H4 (cell line): ENCODE measurements at places on chromosomes 5 and 9.

DNA sequence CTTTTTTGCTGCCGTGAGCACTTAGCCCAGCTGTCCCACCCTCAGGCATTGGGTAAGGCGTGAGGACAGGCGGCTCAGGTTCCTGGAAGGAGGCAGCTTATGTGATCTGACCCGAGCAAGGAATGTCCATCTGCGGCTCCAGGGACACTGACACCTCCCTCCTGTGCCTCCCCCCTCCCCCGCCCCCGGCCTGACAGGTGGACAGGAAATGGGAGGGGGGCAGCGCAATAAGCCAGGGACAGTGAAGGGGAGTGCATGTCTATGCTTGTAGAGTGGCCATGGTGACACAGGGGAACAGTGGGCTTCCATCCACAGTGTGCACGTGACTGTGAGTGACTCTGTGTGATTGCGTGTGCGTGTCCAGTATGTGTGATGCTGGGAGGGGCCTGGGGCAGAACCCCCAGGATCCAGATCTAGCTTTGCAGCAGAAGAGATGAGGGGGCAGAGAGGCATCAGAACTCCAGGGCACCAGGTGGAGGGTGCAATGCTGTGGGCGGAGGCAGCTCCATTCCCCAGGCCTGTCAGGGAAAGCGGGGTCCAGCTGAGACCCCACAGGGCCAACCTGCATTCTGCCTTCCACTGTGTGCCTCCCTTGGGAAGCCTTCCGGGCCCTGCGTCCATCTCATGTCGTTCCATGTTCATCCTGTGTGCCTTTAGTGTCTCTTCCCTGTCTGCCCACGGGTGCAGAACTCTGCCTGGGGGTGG is 30.5 kb downstream of the CNTFR start:
- DNase-seq: no peak

DNA sequence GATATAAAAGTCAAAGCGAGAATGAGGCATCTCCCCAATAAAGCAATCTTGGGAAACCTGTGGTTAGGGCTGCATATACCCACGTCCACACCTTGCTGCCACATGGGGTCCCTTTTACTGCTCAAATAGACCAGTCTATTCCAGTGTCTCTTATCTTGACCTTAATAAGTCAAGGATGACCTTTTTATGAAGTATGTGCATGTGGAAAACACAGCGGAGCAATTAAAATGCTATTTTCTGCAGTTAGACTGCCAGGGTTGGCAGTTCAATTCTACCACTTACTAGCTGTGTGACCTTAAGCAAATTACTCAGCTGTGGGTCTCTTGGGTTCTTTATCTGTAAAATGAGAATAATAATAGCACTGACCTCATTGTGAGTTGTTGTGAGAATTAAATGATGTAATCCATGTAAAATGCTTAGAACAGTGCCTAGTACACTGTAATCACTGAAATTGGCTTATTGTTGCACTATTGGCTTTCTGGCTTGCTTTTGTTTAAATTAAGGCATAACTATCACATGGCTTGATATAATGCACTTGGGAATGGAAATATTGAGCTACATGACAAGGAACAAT is 67.8 kb upstream of the HSPB3 start:
- DNase-seq: peak; percentile 35

DNA sequence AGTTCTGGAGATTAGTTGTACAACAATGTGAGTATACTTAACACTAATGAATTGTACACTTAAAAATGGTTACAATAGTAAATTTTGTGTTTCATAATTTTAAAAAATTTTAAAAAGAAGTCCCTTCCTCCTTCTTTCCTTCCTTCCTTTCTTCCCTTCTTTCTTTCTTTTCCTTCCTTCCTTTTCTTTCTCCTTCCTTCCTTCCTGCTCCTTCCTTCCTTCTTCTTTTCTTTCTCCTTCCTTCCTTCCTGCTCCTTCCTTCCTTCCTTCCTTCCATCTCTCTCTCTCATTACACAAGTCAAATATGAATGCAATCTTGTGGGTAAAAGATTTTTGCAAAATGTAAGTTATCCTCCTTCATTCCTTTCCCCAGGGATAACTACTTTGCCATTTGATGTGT is 97.1 kb upstream of the TBCA start:
- no peak for DNase-seq

DNA sequence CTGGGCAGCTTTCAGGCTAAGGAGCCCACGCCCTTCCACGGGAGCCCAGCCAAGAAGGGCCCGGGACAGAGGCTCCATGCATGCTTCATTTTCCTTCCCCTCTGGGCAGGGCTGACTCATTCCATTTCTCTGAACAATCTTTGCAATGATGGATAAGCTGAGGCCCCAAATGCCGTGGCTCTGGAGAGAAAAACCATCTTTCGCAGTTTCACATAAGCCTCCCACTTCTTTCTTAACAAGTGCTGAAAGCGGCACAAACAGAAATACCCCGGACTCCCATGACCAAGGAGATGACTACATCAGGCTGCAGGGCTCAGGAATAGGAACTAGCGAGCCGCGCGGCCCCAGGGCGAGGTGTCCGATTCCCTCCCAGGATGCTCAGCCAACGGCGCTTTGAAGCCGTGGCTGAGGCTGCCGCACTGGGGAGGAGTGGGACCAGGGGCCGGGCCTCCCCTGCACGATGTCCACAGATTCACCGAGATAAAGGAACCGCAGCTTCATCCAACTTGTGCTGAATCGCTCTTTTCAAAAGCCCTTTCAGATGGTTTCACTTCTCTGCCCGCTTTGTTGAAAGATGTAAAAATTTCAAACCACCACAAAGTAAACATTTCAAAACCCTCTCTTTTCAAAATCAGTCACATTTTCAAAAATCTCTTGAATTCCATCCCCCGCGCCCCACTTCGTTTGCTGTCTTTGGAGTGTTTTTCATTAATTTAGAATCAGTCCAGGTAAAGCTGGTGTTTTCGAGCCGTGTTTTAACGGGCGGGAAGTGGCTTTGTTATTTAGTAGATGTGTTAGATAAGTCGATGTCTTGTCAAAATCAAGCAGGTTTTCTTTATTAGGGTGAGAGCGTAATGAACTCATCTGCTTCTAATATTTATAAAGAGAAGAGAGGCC is 96.5 kb upstream of the LMX1B start:
- peak; percentile 72 for DNase-seq

- no peak for DNase-seq
Measured at GRCh38 chr5:181045316-181045715, 5.2 kb downstream of the BTNL9 start.
